Stimulated activated CD4-positive, alpha-beta T cell treated with anti-CD3 and anti-CD28 coated beads, Interleukin-15, amount 100 ng/mL, for 1 hour (primary cell): ENCODE measurements at places on chromosomes 4 and X.

DNA sequence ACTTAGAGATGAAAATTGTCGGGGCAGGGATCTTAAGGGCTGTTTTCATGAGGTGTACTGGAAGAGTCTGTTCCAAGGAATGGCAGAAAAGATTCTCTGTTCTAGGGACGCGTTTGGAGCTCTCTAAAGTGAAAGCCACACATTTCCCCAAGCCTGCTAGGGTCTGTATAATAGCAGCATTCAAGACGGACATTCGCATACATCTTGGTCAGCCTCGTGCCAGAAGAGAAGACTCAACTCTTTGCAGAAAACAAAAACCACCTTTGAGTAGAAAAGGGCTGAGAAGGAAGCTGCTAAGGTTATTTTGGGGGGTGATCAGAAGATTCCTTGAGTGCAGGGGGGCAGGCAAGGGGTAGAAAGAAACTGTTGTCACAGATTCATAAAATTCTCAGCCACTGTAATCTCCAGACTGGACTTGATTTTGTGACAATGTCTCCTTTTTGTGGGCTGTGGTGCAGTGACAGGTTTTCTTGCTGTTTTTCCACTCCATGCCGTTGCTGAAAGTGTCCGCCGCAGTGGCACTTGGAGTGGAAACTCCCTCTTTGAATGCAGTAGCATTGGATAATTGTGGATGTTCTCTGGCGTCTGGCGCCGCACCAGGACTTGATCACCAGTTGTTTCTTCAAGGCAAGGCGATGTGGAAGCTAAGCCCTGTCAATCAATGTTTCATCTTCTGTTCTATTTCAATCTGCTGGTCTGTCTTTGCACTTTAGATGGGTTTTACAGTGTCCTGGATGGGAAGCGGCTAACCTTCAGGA lies 2.9 kb downstream of the GYG2 start:
- DNase-seq, result no peak

- DNase-seq, result no peak
These were observed 142.2 kb downstream of the SH2D1A start for GRCh38 chrX:124488412-124489161.

DNA sequence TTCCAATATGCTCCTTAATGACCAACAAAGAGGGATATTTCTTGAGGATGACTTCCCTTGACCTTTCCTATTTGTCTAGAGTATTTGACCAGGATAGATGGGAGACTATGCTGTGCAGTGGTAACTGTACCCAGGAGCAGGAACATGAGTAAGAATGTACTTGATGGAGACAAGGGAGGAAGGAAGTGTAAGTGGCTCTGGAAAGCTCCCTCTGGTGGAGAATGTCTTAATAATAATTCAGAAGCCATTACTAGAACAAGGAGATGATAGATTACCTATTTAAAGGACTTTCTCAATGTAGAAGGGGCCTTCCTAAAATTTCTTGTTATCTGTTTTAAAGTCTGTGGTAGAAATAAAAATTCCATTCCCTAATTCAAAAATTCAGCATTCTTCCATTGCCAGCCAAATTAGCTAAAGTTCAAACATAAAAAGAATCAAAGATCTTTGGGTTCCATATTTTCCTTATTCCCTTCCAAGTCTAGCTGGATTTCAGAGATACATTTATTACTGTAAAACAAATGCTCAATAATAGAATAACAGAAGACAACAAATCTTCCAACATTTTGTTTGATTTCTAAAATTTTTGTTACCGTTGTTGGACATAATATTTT lies 83.8 kb downstream of the GRID2 start:
- no peak for DNase-seq

DNA sequence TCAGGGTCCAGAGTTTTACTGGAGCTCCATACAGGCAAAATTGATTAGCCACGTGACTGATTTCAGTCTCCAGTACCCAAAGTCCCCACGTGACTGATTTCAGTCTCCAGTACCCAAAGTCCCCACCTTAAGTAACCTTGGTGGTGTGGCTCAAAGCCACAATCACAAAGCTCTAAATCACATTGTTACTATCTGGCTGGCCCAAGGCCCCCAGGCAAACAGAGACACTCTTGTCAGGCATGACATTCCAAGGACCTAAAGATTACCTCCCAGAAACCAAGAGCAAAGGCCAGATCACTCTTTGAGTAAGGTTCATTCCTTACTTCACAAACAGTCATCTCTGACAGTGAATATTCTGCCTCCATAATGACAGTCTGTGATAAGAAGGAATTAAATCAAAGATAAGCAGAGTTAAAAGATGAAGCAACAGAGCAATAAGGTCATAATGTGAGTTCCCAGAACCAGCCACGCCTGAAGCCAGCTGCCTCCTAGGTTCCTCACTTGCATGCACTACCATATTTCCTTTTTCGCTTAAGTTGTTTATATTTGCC lies 78.5 kb downstream of the ANXA3 start:
- DNase-seq, result no peak

GRCh38 chr4:152729466-152729865 lies 49.7 kb upstream of the TMEM154 start:
- no peak for DNase-seq

GRCh38 chr4:164591666-164592065 lies 162.3 kb upstream of the SMIM31 start:
- no peak for DNase-seq

- no peak for DNase-seq
These were observed 740.6 kb upstream of the FAM241A start for GRCh38 chr4:111404673-111405072.

GRCh38 chr4:171561419-171561818 lies 251.8 kb upstream of the GALNTL6 start:
- no peak for DNase-seq

DNA sequence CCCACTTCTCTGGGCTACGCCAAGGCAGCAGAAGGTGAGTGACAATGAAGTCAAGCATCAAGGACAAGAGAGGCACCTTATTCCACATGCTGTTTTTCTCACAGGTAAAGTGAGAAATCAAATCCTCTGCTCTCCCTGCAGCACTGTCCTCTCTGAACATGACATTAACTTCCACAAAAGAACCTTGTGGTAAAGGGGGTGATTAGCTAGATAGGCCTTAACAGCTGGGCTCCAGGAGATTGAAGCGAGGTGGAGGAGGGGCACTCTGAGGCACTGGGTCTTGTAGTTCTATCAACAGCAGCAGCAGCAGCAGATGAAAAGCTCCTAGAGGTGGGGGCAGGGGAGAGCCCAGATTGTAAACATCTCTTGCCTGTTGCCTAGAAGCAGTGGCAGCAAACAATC lies 96.8 kb upstream of the CXXC4 start:
- DNase-seq, result no peak

DNA sequence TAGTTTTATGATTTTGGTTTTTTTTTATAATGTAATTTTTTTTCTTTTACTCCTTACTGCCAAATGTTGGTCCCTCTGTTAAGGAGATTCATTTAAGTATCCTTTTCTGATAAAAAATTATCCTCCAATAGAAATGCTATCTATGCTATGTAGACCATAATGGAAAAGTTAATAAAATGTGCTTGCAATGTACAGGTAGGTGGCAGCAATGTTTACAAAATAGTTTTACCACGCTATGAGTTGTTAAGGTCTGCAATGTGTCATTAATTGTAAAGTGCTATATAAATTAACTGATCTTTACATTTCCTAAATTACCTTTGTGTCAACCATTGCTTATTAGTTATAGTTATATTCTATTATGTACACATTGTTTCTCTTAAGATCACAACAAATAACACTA lies 3.8 kb upstream of the CENPC start:
- DNase-seq, result no peak

DNA sequence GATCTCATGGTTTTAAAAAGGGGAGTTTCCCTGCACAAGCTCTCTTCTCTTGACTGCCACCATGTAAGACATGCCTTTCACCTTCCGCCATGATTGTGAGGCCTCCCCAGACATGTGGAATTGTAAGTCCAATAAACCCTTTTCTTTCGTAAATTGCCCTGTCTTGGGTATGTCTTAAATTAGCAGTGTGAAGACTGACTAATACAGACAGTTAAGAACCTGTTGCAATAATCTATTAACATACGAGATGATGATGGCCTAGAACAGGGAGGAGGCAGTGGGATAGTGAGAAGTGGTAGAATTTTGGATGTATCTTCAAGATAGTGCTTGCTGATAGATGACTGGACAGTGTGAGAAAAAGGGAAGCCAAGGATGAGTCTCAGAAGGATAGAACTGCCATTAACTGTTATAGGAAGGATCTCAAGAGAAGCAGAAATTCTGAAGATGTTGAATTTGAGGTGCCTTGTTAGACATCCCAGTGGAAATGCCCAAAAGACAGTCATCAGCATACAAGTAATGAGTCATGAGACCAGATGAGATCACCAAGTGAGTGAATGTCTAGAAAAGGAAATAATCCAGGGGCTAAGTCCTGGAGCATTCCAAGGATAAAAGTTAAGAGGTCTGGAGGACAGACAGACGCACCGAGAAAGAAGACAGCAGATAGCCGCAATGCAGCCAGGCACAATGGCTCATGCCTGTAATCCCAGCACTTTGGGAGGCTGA lies 38.8 kb upstream of the UGDH start:
- DNase-seq, result no peak

- peak; percentile 61 for DNase-seq
These were observed at the start of gene MAGED1 for GRCh38 chrX:51892921-51893745. MAGED1 (plus strand) TSS chrX:51893623; CDS start chrX:51894305, 682 bp downstream.

- no peak for DNase-seq
These were observed 161.6 kb downstream of the SMIM20 start for GRCh38 chr4:26075583-26075982.

DNA sequence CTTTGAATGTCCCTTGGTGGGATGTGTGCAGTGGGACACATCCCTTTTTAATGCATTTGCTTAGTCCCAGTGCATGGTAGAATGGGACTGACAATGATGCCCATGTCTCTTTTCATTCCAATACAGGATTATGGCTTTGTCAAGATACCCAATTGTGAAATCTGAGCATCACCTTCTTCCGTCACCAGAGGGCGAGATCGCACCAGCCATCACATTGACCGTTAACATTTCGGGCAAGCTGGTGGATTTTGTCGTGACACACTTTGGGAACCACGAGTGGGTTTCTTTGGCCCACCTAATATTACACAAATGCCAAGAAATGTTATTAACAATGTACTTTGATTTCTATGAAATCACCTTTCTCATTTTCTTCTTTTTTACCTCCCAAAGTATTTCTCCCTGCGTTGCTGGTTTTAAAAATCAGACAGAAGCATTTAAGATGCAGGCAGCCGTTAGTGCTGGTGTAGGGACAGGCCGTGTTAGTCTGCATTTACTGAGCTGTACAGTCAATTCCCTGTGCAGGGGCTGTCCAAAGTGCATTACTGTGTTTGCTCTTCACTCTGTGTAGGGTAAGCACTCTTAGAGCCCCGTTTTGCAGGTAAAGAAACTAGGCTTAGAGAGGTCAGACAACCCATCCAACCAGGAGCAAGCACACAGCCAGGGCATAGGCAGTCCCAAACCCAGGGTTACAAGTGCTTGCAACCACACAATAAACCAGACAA lies 46.5 kb downstream of the CWH43 start:
- no peak for DNase-seq
